ENCODE measurements at places on chromosomes 1 and 21. TPM values are rescaled to one million over a fixed set of nuclear protein-coding genes. Genes with fewer than 3 reads are reported as not detected.

Gene FAF1
- 68.8 TPM for total RNA-seq

- H3K36me3 ChIP-seq: no peaks in the 10 kb centered on the region
- H3K4me1 ChIP-seq: no peaks in the 10 kb centered on the region
- DNase-seq: no peak
- no peak overlapping the region for H3K4me3 ChIP-seq
- no peaks in the 10 kb centered on the region for H3K27me3 ChIP-seq
- H3K27ac ChIP-seq: no peak overlapping the region
Measured at GRCh38 chr1:37292789-37293188, 181.6 kb upstream of the ZC3H12A start.

GRCh38 chr1:89274411-89274857 lies 1.8 kb upstream of the GBP5 start:
- no peaks in the 10 kb centered on the region for H3K27me3 ChIP-seq
- no peak for DNase-seq
- H3K27ac ChIP-seq: no peak overlapping the region
- H3K4me3 ChIP-seq: no peak overlapping the region
- no peaks in the 10 kb centered on the region for H3K4me1 ChIP-seq
- no peaks in the 10 kb centered on the region for H3K36me3 ChIP-seq

Gene NEXN
- total RNA-seq: 295 TPM

GRCh38 chr1:87176087-87176486 lies 152.6 kb upstream of the LMO4 start:
- H3K27me3 ChIP-seq: no peaks in the 10 kb centered on the region
- no peak overlapping the region for H3K27ac ChIP-seq
- H3K4me1 ChIP-seq: no peaks in the 10 kb centered on the region
- H3K4me3 ChIP-seq: no peak overlapping the region
- DNase-seq: no peak

Gene RNU1-4
- not detected for total RNA-seq

DNA sequence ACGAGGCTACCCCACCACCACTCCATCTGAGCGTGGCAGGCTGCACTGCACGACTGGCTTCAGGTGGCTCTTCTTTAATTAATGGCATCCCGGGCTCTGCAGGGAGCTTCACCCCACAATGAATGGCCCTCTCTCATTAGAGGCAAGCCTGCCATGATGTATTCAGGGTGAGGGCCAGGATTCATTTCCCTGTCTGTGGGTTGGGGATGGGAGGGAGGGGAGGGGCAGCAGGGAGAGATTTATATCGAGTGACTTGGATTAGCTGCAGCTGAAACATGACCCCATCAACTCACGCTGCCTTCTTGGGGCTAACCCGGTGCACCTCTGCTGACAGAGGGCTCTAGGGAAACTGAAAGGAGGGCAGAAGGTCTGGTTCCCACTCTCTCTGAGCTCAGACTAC lies 54.2 kb downstream of the ERI3 start:
- H3K36me3 ChIP-seq: peaks cover 33% of the 10 kb centered on the region
- no peak overlapping the region for H3K4me3 ChIP-seq
- no peak overlapping the region for H3K27ac ChIP-seq
- no peaks in the 10 kb centered on the region for H3K27me3 ChIP-seq
- no peaks in the 10 kb centered on the region for H3K4me1 ChIP-seq
- no peak for DNase-seq

- no peak overlapping the region for H3K27ac ChIP-seq
- H3K36me3 ChIP-seq: no peaks in the 10 kb centered on the region
- H3K27me3 ChIP-seq: no peaks in the 10 kb centered on the region
- no peak overlapping the region for H3K4me3 ChIP-seq
- no peak for DNase-seq
- peaks cover 12% of the 10 kb centered on the region for H3K4me1 ChIP-seq
Measured at GRCh38 chr1:84624876-84625275, 50.6 kb upstream of the CTBS start.

DNA sequence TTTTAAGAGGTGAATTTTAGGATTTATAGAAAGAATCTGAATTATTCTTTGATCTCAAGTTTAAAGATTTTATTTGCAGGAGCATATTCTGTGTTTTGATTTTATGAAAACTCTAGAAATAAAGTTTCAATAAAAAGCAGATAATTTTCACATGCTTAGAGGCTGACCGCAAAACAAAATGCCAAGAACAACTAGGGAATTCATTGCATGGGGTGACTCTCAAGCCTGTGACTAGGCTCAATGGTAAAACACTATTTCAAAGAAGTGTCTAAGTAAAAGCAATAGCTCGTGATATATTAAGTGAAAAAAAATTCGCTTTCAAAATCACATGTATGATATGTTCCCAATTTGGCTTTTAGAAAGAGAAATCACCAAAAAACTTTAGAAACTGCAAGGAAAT lies 49.6 kb downstream of the RPL5 start:
- H3K27me3 ChIP-seq: no peaks in the 10 kb centered on the region
- no peak overlapping the region for H3K27ac ChIP-seq
- H3K36me3 ChIP-seq: no peaks in the 10 kb centered on the region
- DNase-seq: no peak
- H3K4me1 ChIP-seq: no peaks in the 10 kb centered on the region
- H3K4me3 ChIP-seq: no peak overlapping the region

Gene LCE2B
- not detected for total RNA-seq

GRCh38 chr1:188986745-188987417 lies 1490.8 kb downstream of the BRINP3 start:
- no peaks in the 10 kb centered on the region for H3K36me3 ChIP-seq
- H3K4me3 ChIP-seq: no peak overlapping the region
- H3K4me1 ChIP-seq: no peaks in the 10 kb centered on the region
- H3K27ac ChIP-seq: no peak overlapping the region
- DNase-seq: no peak
- H3K27me3 ChIP-seq: no peaks in the 10 kb centered on the region

DNA sequence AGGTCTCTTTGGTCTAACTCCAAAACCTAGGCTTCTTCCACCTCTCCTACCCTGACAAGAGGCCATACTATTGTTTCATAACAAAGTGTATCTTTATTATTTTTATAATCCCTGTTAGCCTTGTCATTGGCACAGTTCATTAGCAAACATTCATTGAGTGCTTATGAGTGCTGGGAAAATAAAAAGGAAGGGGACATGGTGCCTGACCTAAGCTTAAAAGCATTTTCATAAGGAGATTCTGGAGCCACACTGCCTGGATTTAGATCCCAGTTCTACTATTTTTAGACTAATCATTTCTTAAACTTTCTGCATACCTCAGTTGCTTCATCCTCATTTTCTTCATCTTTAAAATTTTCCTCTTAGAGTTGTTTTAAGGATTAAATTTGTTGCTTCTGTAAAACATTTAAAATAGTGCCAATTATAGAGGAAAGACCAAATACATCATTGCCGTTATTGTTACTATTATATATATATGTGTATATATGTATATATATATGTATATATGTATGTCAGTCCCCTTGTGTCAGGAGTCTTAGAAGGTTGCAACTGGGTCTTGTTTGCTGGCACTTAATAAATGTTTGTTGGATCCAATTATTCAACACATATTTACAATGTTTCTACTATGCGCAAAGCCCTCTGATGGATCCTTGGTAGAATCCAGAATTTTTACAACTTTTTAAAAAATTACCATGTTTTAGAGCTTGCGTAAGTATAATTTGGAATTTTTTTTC lies 250.9 kb upstream of the SGIP1 start:
- peak overlapping the region; percentile 24 for H3K27ac ChIP-seq
- H3K36me3 ChIP-seq: no peaks in the 10 kb centered on the region
- no peaks in the 10 kb centered on the region for H3K27me3 ChIP-seq
- H3K4me1 ChIP-seq: no peaks in the 10 kb centered on the region

DNA sequence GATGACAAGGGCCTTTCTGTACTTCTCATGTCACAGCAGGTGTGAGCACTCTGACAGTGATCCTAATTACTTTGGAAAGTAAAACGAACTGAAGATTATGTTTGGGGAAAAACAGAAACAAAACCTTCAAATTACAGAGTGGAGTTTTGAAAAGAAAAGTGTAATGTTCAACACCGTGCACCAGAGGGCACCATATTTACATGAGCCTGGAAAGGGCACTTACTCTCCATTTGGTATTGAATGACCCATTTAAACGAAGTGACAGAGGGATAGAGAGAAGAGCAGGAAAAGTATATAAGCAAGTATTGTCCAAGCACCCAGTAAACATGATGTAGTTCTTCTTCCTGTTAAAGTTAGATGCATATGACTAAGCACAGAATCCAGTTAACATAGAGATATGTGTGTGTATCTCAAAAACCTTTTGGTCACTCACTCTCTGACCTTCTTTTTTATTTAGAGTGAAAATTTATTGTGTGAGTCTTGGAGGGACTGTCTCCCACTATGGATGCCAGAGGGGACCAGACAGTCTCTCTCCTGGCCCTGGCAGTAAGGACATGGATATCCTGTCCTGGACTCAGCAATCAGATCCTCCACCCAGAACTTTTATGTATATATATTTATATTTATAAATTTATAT lies 3.8 kb upstream of the RGSL1 start:
- no peak overlapping the region for H3K4me3 ChIP-seq
- H3K27ac ChIP-seq: no peak overlapping the region
- H3K36me3 ChIP-seq: no peaks in the 10 kb centered on the region
- DNase-seq: no peak
- no peaks in the 10 kb centered on the region for H3K4me1 ChIP-seq

DNA sequence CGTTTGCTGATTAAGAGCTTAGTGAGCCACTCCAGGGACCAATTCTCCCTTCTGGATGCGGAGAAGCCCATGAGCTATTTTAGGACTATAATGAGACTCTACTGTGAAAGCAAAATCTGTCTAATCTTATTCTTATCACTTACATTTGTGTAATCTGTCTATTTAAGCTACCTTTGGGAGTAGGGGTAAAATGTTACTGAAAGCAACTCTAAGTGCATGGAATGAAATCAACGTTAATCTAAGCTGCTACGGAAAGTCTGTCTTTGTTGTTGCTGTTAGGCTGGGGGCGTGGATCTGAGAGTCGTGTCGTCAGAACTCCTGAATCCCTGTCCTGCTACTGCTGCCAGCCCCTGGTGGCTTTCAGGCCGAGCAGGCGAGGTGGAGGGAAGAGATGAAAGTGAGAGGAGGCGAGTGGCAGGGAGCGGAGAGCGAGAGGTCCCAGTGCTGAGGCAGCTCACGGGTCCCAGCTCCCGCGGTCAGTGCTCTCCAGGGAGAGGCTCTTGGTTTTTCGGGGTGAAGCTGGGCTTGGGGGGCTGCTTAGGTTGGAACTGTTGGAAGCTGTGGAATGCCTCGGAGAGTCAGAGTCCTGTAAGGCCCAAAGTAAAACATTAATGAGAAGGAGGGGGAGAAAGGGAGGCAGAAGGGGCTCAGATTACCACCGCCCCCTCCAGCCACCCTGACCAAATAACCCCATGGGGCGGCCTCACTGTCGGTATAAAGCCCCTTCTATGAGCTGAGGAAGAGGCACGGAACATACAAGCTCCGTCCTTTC lies 53.9 kb downstream of the COQ8A start:
- H3K36me3 ChIP-seq: no peaks in the 10 kb centered on the region
- H3K27ac ChIP-seq: peak overlapping the region; percentile 60

Gene S100A16
- total RNA-seq: 62.7 TPM

Gene SYT14
- not detected for total RNA-seq

Gene NUAK2
- total RNA-seq: 0.67 TPM

Gene PWP2
- total RNA-seq: 10.4 TPM

DNA sequence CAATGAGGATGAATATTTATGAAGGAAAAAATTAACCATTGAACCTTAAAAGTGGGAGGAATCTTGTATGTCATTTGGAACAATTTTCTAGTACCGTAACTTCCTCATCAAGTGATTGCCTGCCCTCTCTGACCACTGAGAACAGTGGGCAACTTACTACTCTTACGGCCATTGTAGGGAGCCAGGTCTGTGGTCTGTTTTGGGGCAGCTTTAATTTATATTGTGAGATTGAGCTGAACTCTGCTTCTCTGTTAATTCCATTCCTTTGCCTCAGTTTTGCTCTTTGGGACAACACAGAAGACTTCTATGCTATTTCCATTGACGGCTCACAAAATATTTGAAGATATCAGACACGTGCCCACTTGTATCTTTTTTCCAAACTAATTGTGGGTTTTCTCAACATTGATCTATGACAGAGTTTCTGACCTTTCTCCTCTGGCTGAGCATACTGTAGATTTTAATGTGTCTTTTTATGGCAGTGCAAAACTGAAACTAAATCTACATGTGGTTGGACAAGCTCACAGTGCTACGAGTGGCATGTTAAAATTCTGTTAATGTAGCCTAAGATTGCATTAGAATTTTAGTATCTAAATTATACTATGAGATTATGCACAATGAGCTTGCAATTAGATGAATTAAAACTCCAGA lies 27.8 kb upstream of the ZNF281 start:
- DNase-seq: no peak
- H3K27ac ChIP-seq: no peak overlapping the region
- no peak overlapping the region for H3K4me3 ChIP-seq
- no peaks in the 10 kb centered on the region for H3K27me3 ChIP-seq

Gene OR2G3
- not detected for total RNA-seq

DNA sequence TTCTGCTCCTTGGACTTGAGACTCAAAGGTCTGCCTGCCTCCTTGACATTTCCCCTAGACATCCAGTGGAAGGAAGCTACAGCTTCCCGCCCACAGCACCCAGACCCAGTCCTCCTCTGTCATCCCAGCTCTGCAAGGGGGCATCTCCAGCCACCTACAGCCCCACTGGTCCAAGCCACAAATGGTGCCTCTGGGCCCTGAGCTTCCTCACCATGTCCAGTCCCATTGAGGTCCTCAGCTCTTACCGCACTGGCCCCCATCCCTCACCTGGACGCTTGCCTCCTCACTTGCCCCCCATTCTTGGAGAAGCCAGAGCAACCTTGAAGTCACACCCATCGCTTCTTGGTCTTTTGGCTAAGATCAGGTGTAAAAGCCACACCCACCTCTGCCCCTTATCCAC lies 13.2 kb downstream of the PODN start:
- DNase-seq: no peak
- H3K27me3 ChIP-seq: no peaks in the 10 kb centered on the region
- H3K4me3 ChIP-seq: no peak overlapping the region
- no peaks in the 10 kb centered on the region for H3K36me3 ChIP-seq

- H3K27me3 ChIP-seq: no peaks in the 10 kb centered on the region
- H3K4me1 ChIP-seq: no peaks in the 10 kb centered on the region
- DNase-seq: no peak
- no peak overlapping the region for H3K4me3 ChIP-seq
Measured at GRCh38 chr1:201553496-201554189, 14.7 kb downstream of the NAV1 start.

DNA sequence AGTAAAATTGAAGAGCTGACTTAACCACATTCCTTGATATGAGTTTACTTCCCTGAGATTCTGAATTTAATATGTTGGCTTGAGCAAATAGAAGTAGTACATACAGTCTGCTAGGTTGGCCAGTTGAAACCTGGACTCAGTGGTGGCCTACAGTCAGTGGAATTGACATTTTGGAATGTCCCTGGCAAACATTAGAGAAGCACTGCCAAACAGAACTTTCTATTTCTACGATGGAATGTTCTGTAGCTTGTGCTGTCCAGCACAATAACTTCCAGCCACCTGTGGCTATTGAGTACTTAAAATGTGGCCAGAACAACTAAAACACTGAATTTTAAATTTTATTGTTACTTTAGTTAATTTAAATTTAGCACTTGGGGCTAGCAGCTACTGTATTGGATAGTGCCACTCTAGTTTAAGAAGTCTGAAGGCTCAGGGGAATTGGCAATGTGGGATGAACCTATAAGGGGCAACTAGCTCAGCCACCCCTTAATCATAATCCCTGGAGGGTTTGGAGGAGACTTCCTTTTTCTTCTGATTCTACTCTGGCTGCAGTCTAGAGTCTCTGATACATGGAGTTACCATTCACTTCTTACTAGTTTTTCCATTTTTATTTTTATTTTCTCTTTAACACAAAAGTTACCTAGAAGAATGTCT lies 10.3 kb upstream of the TEDDM1 start:
- no peaks in the 10 kb centered on the region for H3K36me3 ChIP-seq
- H3K4me1 ChIP-seq: no peaks in the 10 kb centered on the region
- peak overlapping the region; percentile 44 for H3K27ac ChIP-seq
- no peaks in the 10 kb centered on the region for H3K27me3 ChIP-seq
- no peak overlapping the region for H3K4me3 ChIP-seq

Gene ARMH1
- 5.2 TPM for total RNA-seq

All from right atrium auricular region (tissue), 2 donors.